GM23248 (cell line): ENCODE measurements at places on chromosomes 16 and 17.

DNA sequence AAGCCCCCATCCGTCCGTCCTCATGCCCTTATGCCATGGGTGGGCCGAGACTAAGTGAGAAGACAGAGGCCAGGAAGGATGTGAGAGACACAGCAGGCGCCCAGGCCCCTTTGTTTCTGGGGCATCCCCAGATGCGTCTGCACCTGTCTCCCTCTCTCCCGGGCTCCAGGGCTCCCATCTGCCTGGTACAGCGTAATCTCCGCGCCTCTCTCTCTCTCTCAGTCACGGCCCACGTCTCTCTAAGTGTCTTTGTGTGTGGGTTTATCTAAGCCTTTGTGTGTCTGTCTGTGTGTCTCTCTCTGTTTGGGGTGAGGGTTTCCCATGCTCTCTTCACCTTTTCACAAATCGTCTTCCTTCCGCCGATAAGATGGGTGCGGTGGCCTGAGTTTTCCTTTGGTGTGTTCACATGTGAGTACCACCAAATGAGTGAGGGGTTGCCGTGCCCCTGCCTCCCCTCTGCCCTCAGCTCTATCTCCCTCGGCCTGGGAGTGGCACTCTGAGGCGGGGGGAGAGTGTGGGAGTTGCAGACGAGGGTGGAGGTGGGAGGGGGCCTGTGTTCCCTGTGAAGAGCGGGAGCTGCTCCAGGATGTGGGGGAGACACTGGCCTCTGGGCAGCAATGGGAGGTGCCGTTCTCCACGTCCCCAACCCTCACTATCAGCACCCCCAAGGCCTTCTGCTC lies 25.8 kb upstream of the ABCC3 start:
- DNase-seq, result no peak

- DNase-seq, result no peak
Measured at GRCh38 chr17:72425133-72425793, 304.4 kb downstream of the SOX9 start.

GRCh38 chr16:66741169-66741900 lies 10.1 kb downstream of the DYNC1LI2 start:
- peak; percentile 94 for DNase-seq

- peak; percentile 39 for DNase-seq
Measured at GRCh38 chr17:79089720-79090442, 15.3 kb downstream of the ENGASE start.

GRCh38 chr17:57665696-57666095 lies 79.4 kb downstream of the CCDC182 start:
- DNase-seq, result no peak

DNA sequence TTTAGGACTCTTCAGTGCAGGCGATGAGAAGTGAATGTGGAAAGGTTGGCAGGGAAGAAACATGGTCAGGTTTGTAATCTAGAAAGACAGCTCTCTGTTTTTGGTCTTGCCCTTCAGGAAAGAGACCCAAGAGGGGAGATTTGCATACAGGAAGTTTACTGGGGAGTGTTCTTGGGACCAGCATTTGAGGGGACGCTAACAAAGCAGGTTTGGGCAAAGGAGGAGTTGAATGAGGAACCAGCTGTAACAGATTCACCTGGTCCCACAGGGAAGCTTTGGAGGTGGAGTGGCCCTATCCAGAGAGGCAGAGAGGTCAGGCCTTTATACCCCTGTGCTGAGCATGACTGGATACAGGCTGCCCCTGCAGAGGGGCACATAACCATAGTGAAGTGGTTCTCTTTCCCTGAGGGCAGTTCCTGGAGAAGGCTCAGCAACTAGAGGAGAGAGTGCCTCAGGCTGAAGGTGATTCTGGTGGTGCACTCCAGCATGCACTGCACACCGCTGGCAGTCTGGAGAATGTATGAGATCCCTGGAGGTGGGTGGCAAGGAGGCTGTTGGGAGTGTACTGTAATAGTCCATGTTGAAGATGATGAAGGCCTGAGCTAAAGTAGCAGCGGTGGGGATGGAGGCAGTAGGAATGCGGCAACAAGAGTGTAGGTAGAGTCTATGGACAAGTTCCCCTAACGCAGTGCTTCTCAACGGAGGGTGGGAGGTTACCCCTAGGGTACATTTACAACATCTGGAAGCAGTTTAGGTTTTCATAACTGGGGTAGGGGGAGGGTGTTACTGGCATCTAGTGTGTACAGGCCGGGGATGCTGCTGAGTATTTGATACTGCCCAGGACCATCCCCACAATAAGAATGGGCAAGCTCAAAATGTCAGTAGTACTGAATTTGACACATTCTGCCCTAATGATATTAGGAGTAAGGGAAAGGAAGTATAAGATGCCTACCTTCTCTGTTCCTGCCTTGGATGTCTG lies 37.2 kb downstream of the MAP2K6 start:
- DNase-seq, result no peak

GRCh38 chr17:76643553-76644148 lies at the start of gene ST6GALNAC1:
TSS of gene ST6GALNAC1 (minus strand) at chr17:76643757. CDS start at chr17:76643638, 119 bp downstream.
- DNase-seq, result no peak

GRCh38 chr17:35241520-35241919 lies 1.4 kb upstream of the SLFN5 start:
- no peak for DNase-seq
